ENCODE measurements at places on chromosomes 2 and 18.

DNA sequence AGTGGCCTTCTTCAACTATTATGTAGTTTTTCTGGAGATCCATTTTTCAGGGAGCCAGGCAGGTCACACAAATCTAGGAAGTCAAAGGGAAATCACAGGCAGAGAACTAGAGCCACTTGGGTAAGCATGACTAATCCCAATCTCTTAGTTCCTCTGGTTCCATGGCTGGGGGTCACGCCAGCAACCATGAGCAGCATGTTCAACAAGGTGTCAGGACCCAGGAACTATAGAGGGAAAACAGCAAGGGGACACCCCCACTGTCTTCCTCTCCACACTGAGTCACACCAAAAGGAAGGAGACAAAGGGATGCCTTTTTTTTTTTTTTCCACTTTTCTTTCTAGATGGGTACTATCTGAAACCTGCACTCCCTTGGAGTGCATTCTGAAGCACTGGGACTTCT is 250.9 kb downstream of the OTX1 start:
- no peak for DNase-seq

DNA sequence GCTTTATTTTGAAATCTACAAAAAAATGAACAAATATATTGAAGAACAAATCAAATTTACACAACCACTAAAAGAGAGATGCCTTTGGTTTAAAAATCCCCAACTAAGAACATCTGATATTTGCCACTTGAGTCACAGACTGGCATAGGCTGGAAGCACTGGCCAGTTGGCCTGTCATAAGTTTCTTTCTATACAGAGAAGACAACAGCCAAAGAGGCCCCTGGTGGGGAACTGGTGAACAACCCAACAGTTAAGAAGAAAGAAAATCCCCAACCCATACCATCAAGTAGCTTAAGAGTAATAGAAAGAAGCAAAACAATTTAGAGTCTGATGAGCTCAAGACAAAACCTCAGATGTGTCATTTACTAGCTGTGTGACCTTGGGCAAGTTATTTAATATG is 45.5 kb downstream of the OSR1 start:
- no peak for DNase-seq

GRCh38 chr2:178874529-178875240 is 67.5 kb upstream of the TTN start:
- DNase-seq: no peak

DNA sequence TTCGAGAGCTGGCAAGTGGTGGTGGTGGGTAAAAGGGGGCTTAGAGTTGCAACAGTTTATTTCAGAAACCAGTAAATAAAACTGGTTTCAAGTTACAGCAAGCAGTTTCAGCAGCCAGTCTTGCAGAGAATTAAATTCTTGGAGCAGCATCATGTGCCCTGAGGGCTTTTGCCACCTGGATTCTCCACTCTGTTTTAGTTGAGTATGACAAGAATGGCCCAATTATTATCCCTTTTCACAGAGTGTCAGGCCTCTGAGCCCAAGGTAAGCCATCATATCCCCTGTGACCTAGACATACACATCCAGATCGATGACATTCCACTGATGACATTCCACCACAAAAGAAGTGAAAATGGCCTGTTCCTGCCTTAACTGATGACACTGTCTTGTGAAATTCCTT is 72.8 kb upstream of the FANCL start:
- no peak for DNase-seq

DNA sequence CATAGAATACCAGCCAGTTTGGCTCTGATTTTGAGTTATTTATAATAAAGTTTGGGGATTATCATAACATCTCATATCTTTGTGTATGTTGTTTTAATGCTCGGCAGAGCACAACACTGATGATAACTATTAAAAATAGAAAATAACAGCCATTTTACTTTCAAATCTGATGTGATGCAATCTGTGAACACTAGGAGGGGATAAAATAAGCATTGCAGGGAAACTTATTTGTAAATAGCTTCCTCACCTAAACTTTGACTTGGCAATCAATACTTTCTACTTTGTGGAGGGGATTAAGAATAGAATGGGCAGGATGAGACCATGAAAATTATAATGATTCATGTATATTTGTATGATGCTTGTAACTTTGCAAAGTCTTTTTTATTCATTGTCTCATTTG is 54.4 kb downstream of the USP14 start:
- DNase-seq: no peak

GRCh38 chr2:6352906-6353515 is 512.7 kb downstream of the CMPK2 start:
- no peak for DNase-seq

- peak; percentile 85 for DNase-seq
Observed at GRCh38 chr2:86105252-86105968, at the start of gene POLR1A. Gene POLR1A (minus strand): TSS chr2:86105886. CDS start chr2:86105776, 110 bp downstream.

- DNase-seq: no peak
Observed at GRCh38 chr18:62963507-62963906, 248.2 kb downstream of the PHLPP1 start.

DNA sequence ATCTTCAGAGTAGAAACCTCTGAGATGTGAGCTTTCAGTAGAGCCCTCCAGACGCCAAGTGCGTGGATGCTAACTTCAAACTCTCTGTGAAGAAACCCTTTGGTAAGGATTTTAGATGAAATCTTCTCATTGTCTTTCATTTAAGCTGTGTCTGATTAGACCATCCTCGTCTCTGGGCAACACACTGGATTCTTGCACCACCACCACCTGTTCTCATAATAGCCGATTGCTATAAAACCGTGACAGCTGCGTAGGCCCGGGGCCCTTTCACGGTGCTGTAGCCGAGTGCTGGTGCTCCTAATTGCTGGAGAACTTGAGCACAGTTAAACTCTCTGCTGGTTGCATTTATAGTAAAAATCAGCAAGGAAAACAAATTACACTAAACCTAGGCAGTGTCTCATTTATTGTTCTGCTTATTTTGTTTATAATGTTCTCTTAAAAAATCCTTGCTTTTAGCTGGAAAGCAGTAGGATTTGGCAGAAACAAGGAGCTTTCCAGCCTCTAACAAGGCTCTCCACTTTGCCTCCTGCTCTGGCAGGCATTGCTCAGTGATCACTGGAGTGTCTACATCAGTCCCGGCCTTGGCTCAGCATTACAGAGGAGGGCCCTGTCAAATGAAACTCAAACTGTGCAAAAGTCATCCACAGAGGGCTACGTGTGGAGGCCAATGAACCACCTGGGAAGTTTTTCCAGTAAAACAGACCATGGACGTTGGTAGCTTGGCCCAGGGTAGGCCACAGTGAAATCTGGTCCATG is 40.9 kb upstream of the MBP start:
- DNase-seq: no peak
